Naive thymus-derived CD4-positive, alpha-beta T cell (primary cell): ENCODE measurements at places on chromosomes 12 and 14. TPM values are rescaled to one million over a fixed set of nuclear protein-coding genes. Genes with fewer than 3 reads are reported as not detected.

Gene PMEL
- total RNA-seq = not detected

Gene C12orf54
- total RNA-seq = not detected in 2 replicates

Gene CD163
- not detected in 2 replicates for total RNA-seq

Gene HOXC4
- total RNA-seq = 0.98 TPM

Gene KERA
- not detected for total RNA-seq

Gene PROX2
- not detected for total RNA-seq

Gene TMED10
- total RNA-seq = 179 TPM

Gene SEL1L
- 72.2 and 72.3 TPM in 2 replicates for total RNA-seq

Gene CLEC4C
- 2.4 TPM for total RNA-seq

Gene RAD9B
- 1.0 TPM for total RNA-seq
